ENCODE measurements at places on chromosomes 1 and 21.

- H3K27ac ChIP-seq: no peak overlapping the region
- no peaks in the 10 kb centered on the region for H3K36me3 ChIP-seq
- peaks cover 9% of the 10 kb centered on the region for H3K27me3 ChIP-seq
- no peak for DNase-seq
Observed at GRCh38 chr1:91171898-91172297, 150.1 kb upstream of the ZNF644 start.

- H3K27ac ChIP-seq: peak overlapping the region; percentile 87
- H3K4me3 ChIP-seq: no peak overlapping the region
- peaks cover 33% of the 10 kb centered on the region for H3K4me1 ChIP-seq
- no peaks in the 10 kb centered on the region for H3K36me3 ChIP-seq
Observed at GRCh38 chr1:113660088-113660487, 99.2 kb downstream of the PHTF1 start.

DNA sequence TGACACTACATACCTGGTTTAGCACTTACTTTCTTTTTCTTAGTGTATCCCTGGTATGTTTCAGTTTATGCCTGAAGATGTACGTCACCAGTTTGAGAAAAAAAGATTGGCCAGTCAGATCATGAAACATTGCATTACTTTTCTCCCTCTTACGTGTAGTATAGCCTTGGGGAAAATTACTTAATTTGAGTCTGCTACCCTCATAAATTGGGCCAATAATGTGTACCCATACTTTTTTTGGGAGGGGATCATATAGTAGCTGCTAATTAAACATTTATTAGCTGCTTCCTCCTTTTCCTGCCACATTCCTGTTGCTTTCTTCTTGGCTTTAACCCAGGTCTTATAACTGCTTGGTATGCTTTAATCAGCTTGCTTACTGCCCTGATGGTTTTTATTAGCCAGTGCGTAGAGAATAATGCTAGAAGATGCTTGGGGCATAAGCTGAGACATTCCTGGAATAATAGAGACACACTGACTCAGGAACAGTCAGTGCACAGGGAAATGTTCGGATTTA lies 32.1 kb downstream of the RABGAP1L start:
- H3K27ac ChIP-seq: no peak overlapping the region
- DNase-seq: no peak
- H3K4me1 ChIP-seq: no peaks in the 10 kb centered on the region
- peaks cover 3% of the 10 kb centered on the region for H3K27me3 ChIP-seq
- H3K4me3 ChIP-seq: no peak overlapping the region

GRCh38 chr21:44354001-44354405 lies 582 bp downstream of the TRPM2 start:
- DNase-seq: no peak
- peaks cover 40% of the 10 kb centered on the region for H3K4me1 ChIP-seq
- no peak overlapping the region for H3K4me3 ChIP-seq
- no peak overlapping the region for H3K27ac ChIP-seq
- H3K36me3 ChIP-seq: no peaks in the 10 kb centered on the region

GRCh38 chr1:206687251-206687914 lies 2.7 kb downstream of the MAPKAPK2 start:
- peaks cover 75% of the 10 kb centered on the region for H3K4me1 ChIP-seq
- no peaks in the 10 kb centered on the region for H3K36me3 ChIP-seq
- peak overlapping the region; percentile 94 for H3K4me3 ChIP-seq
- no peak for DNase-seq

DNA sequence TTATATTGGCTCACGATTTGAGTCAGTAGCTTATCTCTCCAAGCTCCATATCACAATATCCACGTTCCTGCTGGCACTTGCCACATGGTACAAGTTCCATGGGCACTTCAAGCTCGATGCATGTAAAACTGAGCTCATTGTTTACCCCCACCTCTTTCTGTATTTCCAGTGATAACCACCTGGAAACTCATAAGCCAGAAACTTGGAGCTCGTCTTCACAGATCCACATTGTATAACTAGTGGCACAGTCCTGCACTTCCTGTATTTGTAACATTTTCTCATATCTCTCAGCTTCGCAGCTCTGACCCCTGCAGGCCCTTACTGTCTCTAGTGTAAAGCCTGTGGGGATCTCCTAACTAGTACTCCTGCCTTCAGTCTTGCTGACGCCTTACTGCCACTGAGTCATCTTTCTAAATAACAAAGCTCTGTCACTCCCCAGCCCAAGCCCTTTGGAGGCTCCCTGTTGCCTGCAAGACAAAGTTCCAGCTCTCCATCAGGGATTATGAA lies 6.5 kb upstream of the C2CD4D start:
- H3K36me3 ChIP-seq: no peaks in the 10 kb centered on the region
- peak overlapping the region; percentile 57 for H3K27ac ChIP-seq
- H3K4me3 ChIP-seq: no peak overlapping the region
- peaks cover 46% of the 10 kb centered on the region for H3K27me3 ChIP-seq

GRCh38 chr1:95265106-95265505 lies 31.1 kb downstream of the RWDD3 start:
- no peak overlapping the region for H3K27ac ChIP-seq
- no peaks in the 10 kb centered on the region for H3K36me3 ChIP-seq
- H3K27me3 ChIP-seq: no peaks in the 10 kb centered on the region
- DNase-seq: no peak

- peaks cover 24% of the 10 kb centered on the region for H3K4me1 ChIP-seq
- H3K36me3 ChIP-seq: peaks cover 10% of the 10 kb centered on the region
- no peak overlapping the region for H3K4me3 ChIP-seq
- H3K27me3 ChIP-seq: peaks cover 4% of the 10 kb centered on the region
- H3K27ac ChIP-seq: no peak overlapping the region
Observed at GRCh38 chr21:44618909-44619308, 7.0 kb downstream of the KRTAP10-8 start.

DNA sequence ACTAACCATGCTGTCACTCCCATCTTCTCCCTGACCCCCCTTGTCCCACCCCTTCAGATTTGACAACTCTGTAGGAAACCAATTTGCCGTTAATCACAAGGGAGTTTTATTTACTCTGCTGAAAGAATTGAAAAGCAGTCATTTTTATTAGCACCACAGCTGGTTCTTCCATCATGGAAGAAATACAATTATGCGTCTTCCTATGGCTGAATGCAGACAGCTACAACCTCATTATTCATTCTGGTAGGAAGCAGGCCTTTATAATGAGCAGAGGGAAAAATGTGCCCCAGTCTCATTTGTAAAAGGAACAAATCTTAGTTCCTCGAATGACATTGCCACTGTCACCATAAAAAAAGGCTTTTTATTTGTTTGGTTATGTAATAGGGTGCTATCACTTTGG lies 35.2 kb downstream of the JUN start:
- no peaks in the 10 kb centered on the region for H3K36me3 ChIP-seq
- no peak for DNase-seq
- peaks cover 18% of the 10 kb centered on the region for H3K27me3 ChIP-seq
- H3K4me1 ChIP-seq: peaks cover 50% of the 10 kb centered on the region
- H3K4me3 ChIP-seq: no peak overlapping the region

- no peak for DNase-seq
- peaks cover 28% of the 10 kb centered on the region for H3K36me3 ChIP-seq
- peaks cover 26% of the 10 kb centered on the region for H3K4me1 ChIP-seq
- H3K27ac ChIP-seq: no peak overlapping the region
- H3K4me3 ChIP-seq: peak overlapping the region; percentile 30
- peaks cover 54% of the 10 kb centered on the region for H3K27me3 ChIP-seq
Observed at GRCh38 chr1:39737546-39738169, 1.0 kb upstream of the PPIE start.

- no peak overlapping the region for H3K27ac ChIP-seq
- H3K4me3 ChIP-seq: no peak overlapping the region
- DNase-seq: no peak
- no peaks in the 10 kb centered on the region for H3K4me1 ChIP-seq
Observed at GRCh38 chr1:34976384-34977209, 8.6 kb downstream of the TMEM35B start.

GRCh38 chr1:9699361-9699760 lies 47.8 kb downstream of the PIK3CD start:
- H3K4me1 ChIP-seq: peaks cover 18% of the 10 kb centered on the region
- no peak overlapping the region for H3K27ac ChIP-seq
- H3K36me3 ChIP-seq: no peaks in the 10 kb centered on the region
- peaks cover 10% of the 10 kb centered on the region for H3K27me3 ChIP-seq

DNA sequence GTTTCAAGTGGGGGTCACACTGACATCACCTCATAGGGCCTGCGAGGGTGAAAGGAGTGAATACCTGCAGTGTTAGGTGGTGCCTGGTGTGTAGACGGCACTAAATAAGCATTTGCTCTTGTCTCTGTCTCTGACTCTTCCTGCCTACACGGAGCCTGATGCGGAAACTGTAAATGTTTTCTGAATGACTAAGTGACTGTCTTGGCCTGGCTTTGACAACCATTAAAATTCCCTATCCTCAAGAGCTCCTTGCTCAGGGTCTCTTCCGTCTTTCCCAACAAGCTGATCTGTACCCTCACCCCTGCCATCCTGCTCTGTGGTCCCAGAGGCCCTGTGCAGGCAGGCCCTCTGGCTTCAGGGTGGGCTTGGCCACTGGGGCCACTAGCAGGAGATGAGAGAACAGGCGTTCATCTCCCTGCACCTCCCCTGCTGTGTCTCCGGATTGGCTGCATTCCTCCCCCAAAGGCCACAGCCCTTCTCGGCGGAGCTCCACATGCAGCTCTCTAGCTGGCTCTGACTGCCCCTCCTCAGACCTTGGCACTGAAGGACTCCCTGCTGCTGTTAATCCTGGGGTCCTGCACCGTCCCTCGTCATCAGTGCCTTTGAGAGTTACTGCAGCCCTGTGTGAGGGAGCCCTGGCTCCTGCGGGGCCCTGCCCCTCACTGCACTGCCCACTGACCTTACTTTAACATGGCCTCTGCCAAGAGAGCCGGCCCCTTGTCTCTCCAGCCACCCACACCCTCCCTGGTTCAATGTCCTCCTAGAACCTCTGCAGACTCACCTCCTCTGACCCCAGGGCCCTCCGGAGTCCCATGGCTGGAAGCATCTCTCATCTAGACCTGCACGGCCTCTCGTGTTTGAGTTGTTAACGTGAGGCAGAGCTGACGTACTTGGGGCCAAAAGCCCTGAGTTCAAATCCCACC lies 211.1 kb downstream of the MATN1 start:
- peaks cover 12% of the 10 kb centered on the region for H3K27me3 ChIP-seq
- no peaks in the 10 kb centered on the region for H3K36me3 ChIP-seq
- DNase-seq: no peak

GRCh38 chr1:150162862-150163706 lies 13.4 kb downstream of the PLEKHO1 start:
- H3K4me1 ChIP-seq: peaks cover 76% of the 10 kb centered on the region
- H3K4me3 ChIP-seq: peak overlapping the region; percentile 74
- H3K27me3 ChIP-seq: no peaks in the 10 kb centered on the region
- H3K27ac ChIP-seq: peak overlapping the region; percentile 98
- DNase-seq: peak; percentile 70
- peaks cover 32% of the 10 kb centered on the region for H3K36me3 ChIP-seq

- peaks cover 3% of the 10 kb centered on the region for H3K27me3 ChIP-seq
- DNase-seq: no peak
- no peaks in the 10 kb centered on the region for H3K36me3 ChIP-seq
- no peak overlapping the region for H3K4me3 ChIP-seq
- H3K27ac ChIP-seq: no peak overlapping the region
- peaks cover 5% of the 10 kb centered on the region for H3K4me1 ChIP-seq
Observed at GRCh38 chr1:229699613-229700267, 73.7 kb downstream of the URB2 start.

- no peaks in the 10 kb centered on the region for H3K27me3 ChIP-seq
- no peaks in the 10 kb centered on the region for H3K36me3 ChIP-seq
- H3K4me1 ChIP-seq: no peaks in the 10 kb centered on the region
- no peak overlapping the region for H3K27ac ChIP-seq
Observed at GRCh38 chr1:186202271-186202764, 172.7 kb downstream of the TPR start.

GRCh38 chr1:70899735-70900134 lies 147.9 kb downstream of the PTGER3 start:
- no peak overlapping the region for H3K27ac ChIP-seq
- no peak for DNase-seq
- no peaks in the 10 kb centered on the region for H3K27me3 ChIP-seq
- no peak overlapping the region for H3K4me3 ChIP-seq
- no peaks in the 10 kb centered on the region for H3K36me3 ChIP-seq
- H3K4me1 ChIP-seq: no peaks in the 10 kb centered on the region

DNA sequence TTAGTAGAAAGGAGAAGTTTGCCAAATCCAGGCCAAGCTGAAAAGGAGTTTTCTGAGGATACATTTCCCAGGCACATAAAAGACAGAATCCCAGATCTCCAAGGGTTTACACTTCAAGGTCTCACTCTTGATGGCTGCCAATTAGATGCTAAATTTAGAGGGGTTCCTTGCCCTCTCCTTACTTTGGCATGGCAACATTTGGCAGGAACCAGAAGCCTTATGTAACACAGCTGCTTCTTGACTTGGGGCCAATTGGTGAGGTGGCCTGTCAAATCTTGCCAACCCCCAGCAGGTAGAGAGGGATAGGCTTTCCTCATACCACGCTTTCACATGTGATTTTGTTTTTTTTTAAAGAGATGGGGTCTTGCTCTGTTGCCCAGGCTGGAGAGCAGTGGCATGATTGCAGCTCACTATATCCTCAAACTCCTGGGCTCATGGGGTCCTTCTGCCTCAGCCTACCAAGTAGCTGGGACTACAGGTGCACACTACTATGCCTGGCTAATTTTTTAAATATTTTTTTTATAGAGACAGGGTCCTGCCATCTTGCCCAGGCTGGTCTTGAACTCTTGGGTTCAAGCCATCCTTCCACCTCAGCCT lies 25.2 kb upstream of the NKAIN1 start:
- H3K27me3 ChIP-seq: no peaks in the 10 kb centered on the region
- DNase-seq: no peak
- H3K36me3 ChIP-seq: peaks cover 70% of the 10 kb centered on the region
- H3K4me1 ChIP-seq: peaks cover 4% of the 10 kb centered on the region

- no peak overlapping the region for H3K27ac ChIP-seq
- peaks cover 12% of the 10 kb centered on the region for H3K27me3 ChIP-seq
- peaks cover 38% of the 10 kb centered on the region for H3K36me3 ChIP-seq
Observed at GRCh38 chr1:228198977-228199590, 8.8 kb upstream of the OBSCN start.

DNA sequence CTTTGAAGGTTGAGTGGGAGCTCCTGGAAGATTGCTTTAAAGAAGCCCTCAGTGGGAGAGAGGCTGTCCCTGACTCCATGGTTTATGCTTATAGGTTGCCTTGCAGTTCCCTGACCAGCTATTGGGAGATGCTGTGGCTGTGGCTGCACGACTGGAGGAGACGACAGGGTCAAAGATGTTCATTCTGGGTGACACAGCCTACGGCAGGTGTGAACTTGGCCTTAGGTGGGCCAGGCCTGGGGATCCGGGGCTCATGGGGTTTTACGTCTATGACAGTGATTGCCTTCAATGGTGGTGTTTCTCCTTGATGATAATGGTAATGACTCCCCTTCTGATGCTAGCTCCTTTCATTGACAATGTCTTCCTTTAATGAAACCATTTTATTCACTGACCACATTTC lies 692 bp downstream of the DPH2 start:
- peaks cover 4% of the 10 kb centered on the region for H3K27me3 ChIP-seq
- H3K36me3 ChIP-seq: peaks cover 24% of the 10 kb centered on the region
- H3K27ac ChIP-seq: no peak overlapping the region
- peak overlapping the region; percentile 97 for H3K4me3 ChIP-seq

GRCh38 chr1:67588178-67588855 lies 96.7 kb upstream of the GADD45A start:
- peaks cover 10% of the 10 kb centered on the region for H3K27me3 ChIP-seq
- H3K4me1 ChIP-seq: peaks cover 17% of the 10 kb centered on the region
- H3K36me3 ChIP-seq: no peaks in the 10 kb centered on the region
- DNase-seq: no peak
